Osteocyte (in vitro differentiated cells): ENCODE measurements at places on chromosomes 2 and 18.
A peak's percentile ranks its signal among the peaks of the same experiment; 100 is the strongest.

DNA sequence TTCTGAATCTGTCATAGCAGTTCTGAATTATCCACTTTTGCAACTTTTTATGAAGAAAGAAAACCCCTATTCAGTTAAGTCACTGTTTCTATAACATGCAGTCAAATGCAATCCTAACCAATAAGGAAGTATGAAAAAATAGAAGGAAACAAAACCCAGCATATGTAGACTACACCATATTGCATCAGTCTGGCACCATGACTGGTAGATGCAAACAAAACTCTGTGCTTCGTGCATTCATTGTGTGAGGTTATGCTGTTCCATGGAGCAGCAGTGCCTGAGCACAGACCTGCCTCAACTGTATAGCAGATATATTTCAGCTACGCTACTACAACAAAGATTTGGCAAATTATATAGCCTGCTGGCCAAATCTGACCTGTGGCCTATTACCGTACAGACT lies 325.5 kb downstream of the LRP1B start:
- no peaks in the 10 kb centered on the region for H3K4me1 ChIP-seq
- DNase-seq: no peak
- H3K27me3 ChIP-seq: no peaks in the 10 kb centered on the region
- no peak overlapping the region for H3K27ac ChIP-seq
- no peaks in the 10 kb centered on the region for H3K36me3 ChIP-seq

DNA sequence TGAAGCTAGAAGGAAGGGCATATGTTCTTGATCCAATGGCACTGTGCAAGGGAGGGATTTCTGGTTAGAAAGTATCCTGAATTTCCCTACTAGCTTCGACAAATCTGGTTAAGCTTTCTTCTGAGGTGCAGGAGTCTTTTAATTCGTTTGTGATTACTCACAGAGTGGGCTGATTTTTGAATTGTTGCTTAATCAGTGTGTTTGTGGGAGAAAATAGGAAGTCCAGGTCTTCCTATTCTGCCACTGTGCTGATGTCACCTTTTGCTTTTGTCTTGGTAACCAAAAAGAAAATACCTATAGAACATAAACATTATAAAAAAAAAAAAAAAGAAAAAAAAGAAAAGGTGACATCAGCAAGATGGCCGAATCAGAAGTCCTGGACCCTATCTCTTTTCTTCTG lies 1008.6 kb downstream of the TSN start:
- DNase-seq: no peak
- no peaks in the 10 kb centered on the region for H3K36me3 ChIP-seq
- no peak overlapping the region for H3K27ac ChIP-seq

- H3K4me3 ChIP-seq: no peak overlapping the region
- no peak for DNase-seq
- no peaks in the 10 kb centered on the region for H3K4me1 ChIP-seq
- no peaks in the 10 kb centered on the region for H3K36me3 ChIP-seq
- H3K27ac ChIP-seq: no peak overlapping the region
Observed at GRCh38 chr2:185978634-185979407, 240.2 kb downstream of the FSIP2 start.

- no peak overlapping the region for H3K27ac ChIP-seq
- H3K27me3 ChIP-seq: no peaks in the 10 kb centered on the region
- DNase-seq: no peak
- peaks cover 11% of the 10 kb centered on the region for H3K36me3 ChIP-seq
- no peak overlapping the region for H3K4me3 ChIP-seq
Observed at GRCh38 chr2:55365303-55365702, 54.4 kb downstream of the CCDC88A start.

DNA sequence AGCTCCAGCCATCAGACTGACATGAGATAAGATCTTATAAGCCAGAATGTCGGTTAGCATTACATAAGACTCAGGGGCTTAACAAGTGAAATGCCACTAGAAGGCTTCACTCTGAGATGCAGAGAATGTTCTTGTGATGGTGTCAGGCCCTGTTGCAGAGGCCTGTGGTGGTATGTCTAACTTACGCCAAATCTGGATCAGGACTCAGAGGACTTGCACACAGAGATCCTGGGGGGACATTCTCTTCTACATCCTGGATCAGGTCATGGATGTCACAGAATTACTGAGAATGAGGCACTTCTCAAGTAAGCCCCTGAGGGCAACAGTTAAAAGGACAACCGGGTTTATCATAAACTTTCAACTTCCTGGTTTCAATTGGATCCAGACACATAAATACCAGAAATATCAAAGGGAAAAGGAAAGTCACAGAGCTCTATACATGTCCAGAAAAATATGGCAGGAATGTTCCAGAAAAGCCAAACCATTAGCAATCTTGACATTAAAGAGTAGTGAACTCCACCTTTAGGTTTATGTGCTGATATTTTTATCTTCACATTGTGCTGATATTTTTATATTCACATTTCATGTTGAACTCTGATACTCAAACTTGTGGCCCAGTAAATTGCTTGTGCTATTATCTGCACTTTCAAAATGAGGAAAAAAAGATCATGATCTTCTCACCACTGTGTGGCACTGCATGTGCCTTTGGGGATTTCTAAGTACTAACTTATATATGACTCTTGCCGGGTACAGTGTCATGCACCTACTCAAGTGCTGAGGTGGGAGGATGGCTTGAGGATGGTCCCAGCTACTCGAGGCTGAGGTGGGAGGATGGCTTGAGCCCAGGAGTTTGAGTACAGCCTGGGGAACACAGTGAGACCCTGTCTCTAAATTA lies 137.5 kb upstream of the RNF152 start:
- no peak overlapping the region for H3K4me3 ChIP-seq
- DNase-seq: no peak

- DNase-seq: no peak
- no peak overlapping the region for H3K27ac ChIP-seq
- H3K4me1 ChIP-seq: no peaks in the 10 kb centered on the region
- H3K36me3 ChIP-seq: no peaks in the 10 kb centered on the region
- H3K27me3 ChIP-seq: peaks cover 2% of the 10 kb centered on the region
Observed at GRCh38 chr18:27632706-27633105, 447.6 kb upstream of the CHST9 start.

GRCh38 chr2:98847853-98848252 lies 88.2 kb downstream of the CRACDL start:
- DNase-seq: no peak
- no peaks in the 10 kb centered on the region for H3K4me1 ChIP-seq
- peaks cover 31% of the 10 kb centered on the region for H3K27me3 ChIP-seq

GRCh38 chr2:10722252-10722825 lies 909 bp downstream of the ATP6V1C2 start:
- H3K27ac ChIP-seq: no peak overlapping the region
- DNase-seq: no peak
- H3K4me1 ChIP-seq: peaks cover 19% of the 10 kb centered on the region

GRCh38 chr2:38037757-38038621 lies 38.0 kb downstream of the CYP1B1 start:
- peak overlapping the region; percentile 15 for H3K27ac ChIP-seq
- H3K4me3 ChIP-seq: peak overlapping the region; percentile 45
- H3K4me1 ChIP-seq: peaks cover 19% of the 10 kb centered on the region
- H3K27me3 ChIP-seq: peaks cover 21% of the 10 kb centered on the region

GRCh38 chr2:190864375-190864774 lies 16.2 kb upstream of the GLS start:
- H3K27me3 ChIP-seq: no peaks in the 10 kb centered on the region
- peaks cover 75% of the 10 kb centered on the region for H3K4me1 ChIP-seq
- no peak for DNase-seq
- peak overlapping the region; percentile 3 for H3K27ac ChIP-seq
- H3K36me3 ChIP-seq: no peaks in the 10 kb centered on the region

DNA sequence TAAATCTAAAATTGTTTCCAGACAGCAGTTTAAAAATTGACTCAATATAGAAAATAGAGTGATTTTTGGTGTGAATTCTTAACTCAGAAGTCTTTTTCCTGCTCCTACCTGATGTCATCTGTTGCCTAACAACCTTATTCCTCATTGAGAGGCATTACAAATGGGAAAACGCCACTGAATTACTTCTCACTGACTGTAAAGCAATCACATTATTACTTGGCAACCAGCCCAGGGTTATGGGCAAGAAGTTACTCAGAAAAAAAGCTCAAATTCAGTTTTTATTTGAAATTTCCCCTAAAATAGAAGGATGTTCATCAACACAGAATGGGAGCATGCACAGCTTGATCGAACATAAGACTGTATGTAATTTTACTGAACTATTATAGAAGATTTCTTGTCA lies 201.8 kb upstream of the GULP1 start:
- no peaks in the 10 kb centered on the region for H3K27me3 ChIP-seq
- no peaks in the 10 kb centered on the region for H3K4me1 ChIP-seq
- DNase-seq: no peak
- no peak overlapping the region for H3K4me3 ChIP-seq

- H3K36me3 ChIP-seq: no peaks in the 10 kb centered on the region
- no peaks in the 10 kb centered on the region for H3K4me1 ChIP-seq
- H3K4me3 ChIP-seq: no peak overlapping the region
- no peak for DNase-seq
Observed at GRCh38 chr2:5230855-5231254, 461.3 kb upstream of the SOX11 start.

DNA sequence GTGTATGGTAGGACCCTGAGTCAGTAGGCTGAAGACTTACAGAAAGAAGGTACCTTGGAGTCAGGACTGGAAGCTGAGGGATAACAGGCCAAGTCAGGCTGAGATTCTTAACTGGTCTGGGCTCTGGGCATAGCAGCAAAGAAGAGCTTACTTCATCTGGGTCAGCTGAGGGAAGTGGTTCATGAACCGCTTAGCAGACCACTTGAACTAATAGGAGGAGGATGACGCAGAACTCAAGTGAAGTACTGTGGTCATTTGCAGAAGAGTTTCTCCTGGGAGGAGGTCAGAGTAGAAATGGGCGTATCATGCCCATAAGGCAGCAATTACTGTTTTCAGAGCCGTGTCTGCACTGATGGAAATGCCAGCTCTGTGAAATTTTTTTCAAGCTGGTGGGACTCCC lies 164.5 kb downstream of the LCLAT1 start:
- H3K27me3 ChIP-seq: no peaks in the 10 kb centered on the region
- no peak for DNase-seq
- no peak overlapping the region for H3K4me3 ChIP-seq
- H3K36me3 ChIP-seq: peaks cover 1% of the 10 kb centered on the region
- peak overlapping the region; percentile 86 for H3K27ac ChIP-seq

DNA sequence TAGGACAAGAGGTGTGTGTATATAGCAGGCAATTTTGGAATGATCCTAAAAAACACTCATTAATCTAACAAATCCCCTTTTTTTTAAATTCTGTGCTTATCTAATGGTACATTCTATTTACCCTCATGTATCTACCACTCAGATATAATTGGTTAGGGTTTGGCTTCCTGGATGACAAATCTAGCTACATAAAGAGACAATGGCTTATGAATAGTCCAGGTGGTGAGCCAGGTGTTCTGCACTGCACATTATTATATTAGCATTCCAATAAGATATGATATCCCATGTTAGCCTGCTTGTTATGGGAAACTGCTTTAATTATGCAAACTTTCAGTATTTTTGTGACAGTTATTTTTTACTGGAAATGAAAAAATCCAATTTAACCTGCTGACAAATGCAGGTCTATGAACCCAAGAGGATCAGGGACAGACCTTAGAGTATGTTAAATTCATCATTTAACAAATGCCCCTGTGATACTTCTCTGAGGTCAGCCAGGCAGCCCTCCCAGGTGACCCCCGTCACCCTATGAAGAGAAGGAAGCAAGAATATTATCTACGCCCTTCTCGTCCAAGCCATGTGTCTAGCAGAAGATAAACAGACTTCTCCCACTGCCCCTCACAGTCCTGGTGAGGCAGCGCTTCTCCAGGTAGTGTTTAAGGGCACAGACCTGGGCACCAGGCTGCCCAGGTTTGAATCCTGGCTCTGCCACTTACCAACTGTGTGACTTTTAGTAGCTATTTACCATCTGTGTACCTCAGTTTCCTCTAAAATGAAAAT lies 83.0 kb downstream of the ADD2 start:
- DNase-seq: no peak
- H3K36me3 ChIP-seq: no peaks in the 10 kb centered on the region
- H3K27ac ChIP-seq: no peak overlapping the region

DNA sequence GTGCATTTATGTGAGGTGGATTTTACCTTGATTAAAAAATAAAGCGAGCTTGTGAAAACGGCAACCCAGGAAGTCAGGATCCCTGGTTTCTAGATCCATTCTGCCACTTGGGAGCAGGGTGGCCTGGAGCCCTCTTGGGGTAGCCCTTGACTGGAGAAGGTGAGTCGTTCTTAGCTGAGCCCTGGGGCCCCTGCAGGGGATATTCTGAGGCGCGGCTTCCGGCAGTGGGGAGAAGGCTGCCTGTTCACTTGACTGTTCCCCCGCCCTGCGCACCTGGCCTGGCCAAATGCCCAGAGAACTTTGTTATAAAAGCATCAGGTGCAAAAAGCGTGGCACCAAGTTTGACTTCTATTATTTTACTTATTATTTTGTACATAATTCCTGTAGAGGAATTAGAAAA lies 221.9 kb downstream of the DYSF start:
- peak; percentile 78 for DNase-seq
- H3K4me1 ChIP-seq: no peaks in the 10 kb centered on the region
- no peaks in the 10 kb centered on the region for H3K27me3 ChIP-seq
- H3K36me3 ChIP-seq: peaks cover 12% of the 10 kb centered on the region
- no peak overlapping the region for H3K27ac ChIP-seq

DNA sequence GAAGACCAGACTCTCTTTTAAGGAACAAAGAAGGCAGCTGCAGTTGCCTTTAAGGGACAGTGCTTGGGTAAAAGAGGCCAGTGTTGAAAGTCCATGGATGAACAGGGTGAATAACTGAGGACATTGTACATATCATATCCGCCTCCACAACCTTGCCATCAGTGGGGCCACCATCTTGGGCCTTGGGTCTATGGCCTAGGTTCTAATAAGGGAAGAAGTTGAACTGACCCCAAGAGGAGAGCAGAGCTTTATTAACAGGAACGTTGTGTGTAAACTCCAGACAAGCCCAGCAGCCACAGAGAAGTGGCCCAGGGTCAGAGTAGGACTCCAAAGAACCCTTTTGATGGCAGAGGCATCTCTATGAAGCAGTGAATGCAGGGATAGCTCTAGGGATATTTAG lies 332.8 kb downstream of the CYP26B1 start:
- H3K36me3 ChIP-seq: no peaks in the 10 kb centered on the region
- no peak overlapping the region for H3K27ac ChIP-seq
- H3K27me3 ChIP-seq: no peaks in the 10 kb centered on the region
- no peak overlapping the region for H3K4me3 ChIP-seq
- no peak for DNase-seq

GRCh38 chr2:169513926-169514325 lies 4.4 kb downstream of the KLHL41 start:
- H3K27me3 ChIP-seq: no peaks in the 10 kb centered on the region
- H3K27ac ChIP-seq: peak overlapping the region; percentile 38
- no peak for DNase-seq
- no peaks in the 10 kb centered on the region for H3K36me3 ChIP-seq

- no peak for DNase-seq
- H3K27ac ChIP-seq: no peak overlapping the region
- no peaks in the 10 kb centered on the region for H3K36me3 ChIP-seq
- no peaks in the 10 kb centered on the region for H3K27me3 ChIP-seq
- H3K4me1 ChIP-seq: peaks cover 12% of the 10 kb centered on the region
- no peak overlapping the region for H3K4me3 ChIP-seq
Observed at GRCh38 chr2:108607706-108608301, 73.5 kb downstream of the LIMS1 start.
